Natural killer cell treated with Interleukin-12 subunit alpha and Interleukin-12 subunit beta and Interleukin-15 and Interleukin-18, amount 100 ng/mL, for 72 hours (primary cell): ENCODE measurements at places on chromosomes 7 and 10. TPM values are rescaled to one million over a fixed set of nuclear protein-coding genes. Genes with fewer than 3 reads are reported as not detected.

Gene GDF2
- not detected for total RNA-seq

Gene CHST3
- not detected for total RNA-seq

Gene CDNF
- total RNA-seq = 1.0 TPM

Gene HMX3
- total RNA-seq = not detected

Gene HMX2
- total RNA-seq = not detected

Gene TDRD1
- 0.24 TPM for total RNA-seq

Gene PTER
- 18.5 TPM for total RNA-seq

Gene PNLIPRP1
- not detected for total RNA-seq

Gene TAX1BP1
- total RNA-seq = 90.6 TPM

Gene CYP26C1
- total RNA-seq = not detected

Gene ENTPD1
- total RNA-seq = 111 TPM

Gene AKR1C4
- not detected for total RNA-seq

Gene BTBD16
- total RNA-seq = not detected

Gene SLC26A3
- not detected for total RNA-seq

- no peak for DNase-seq
Measured at GRCh38 chr7:48466713-48467112, 295.5 kb downstream of the ABCA13 start.

GRCh38 chr7:86951895-86952294 lies 107.6 kb downstream of the ELAPOR2 start:
- DNase-seq = no peak

GRCh38 chr10:102581981-102582580 lies 62.2 kb upstream of the TRIM8 start:
- no peak for DNase-seq

DNA sequence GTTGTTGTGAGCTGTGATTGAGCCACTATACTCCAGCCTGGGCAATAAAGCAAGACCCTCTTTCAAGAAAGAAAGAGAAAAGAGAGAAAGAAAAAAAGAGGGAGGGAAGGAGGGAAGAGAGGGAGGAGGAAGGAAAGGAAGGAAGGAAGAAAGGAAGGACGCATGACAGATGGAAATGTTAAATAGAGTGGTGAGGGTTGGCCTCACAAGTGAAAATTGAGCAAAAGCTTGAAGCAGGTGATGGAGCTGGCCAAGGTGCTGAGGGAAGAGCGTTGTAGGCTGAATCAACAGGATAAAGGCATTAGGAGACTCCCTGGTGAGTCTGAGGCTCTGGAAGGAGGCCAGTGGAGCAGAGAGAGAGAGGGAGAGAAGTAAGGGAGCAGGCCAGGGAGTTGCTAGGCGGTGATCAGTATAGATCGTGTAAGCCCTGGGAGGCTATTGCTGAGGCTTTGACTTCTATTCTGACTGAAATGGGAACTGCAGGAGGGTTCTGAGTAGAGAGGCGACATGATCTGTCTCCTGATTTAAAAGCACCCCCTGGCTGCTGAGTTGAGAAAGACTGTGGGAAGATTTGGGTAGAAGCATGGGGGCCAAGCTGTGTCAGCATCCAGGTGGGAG lies 26.5 kb upstream of the TMEM248 start:
- DNase-seq = no peak

DNA sequence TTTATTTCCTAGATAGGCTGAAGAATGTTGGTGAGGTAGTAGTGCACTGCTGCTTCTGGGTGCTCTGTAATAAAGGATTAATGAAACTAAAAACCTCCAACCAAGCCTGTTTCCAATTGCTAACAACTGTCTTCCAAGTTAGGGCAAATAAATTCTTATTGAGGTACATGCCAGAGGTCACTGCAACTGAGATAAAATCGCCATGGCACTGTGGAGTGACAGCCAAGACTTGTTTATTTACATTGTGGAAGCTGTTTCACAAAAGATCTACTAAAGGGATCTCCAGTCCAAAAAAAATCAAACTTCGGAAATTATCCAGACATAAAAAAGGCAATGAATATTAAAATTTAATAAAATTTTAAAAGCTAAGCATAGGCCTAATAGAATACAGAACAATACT lies 65.2 kb downstream of the HYCC1 start:
- no peak for DNase-seq

- DNase-seq = no peak
Measured at GRCh38 chr10:63627396-63627795, 106.2 kb downstream of the REEP3 start.

DNA sequence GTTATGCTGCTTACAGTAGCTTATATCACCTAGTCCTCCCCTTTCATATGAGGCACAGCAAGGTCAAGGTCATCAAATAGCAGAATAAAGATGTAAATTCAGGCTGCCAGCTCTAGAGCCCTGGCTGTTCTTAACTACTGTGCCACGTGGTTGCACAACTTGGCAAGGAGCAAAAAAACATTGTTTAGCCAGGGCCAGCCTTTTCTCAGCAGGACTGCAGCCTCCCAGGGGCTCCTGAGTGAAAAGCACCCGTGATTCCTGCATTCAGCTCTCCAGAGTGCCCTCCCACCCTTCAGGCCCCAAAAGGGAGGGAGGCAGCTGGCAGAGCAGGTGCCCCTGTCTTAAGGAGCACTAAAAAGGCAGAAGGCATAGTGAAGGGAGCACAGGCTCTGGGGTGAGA lies 31.8 kb upstream of the TM9SF3 start:
- no peak for DNase-seq

- DNase-seq = no peak
Measured at GRCh38 chr7:98418636-98419315, 17.9 kb upstream of the BAIAP2L1 start.

- no peak for DNase-seq
Measured at GRCh38 chr7:134931487-134931886, 54.8 kb upstream of the AGBL3 start.

DNA sequence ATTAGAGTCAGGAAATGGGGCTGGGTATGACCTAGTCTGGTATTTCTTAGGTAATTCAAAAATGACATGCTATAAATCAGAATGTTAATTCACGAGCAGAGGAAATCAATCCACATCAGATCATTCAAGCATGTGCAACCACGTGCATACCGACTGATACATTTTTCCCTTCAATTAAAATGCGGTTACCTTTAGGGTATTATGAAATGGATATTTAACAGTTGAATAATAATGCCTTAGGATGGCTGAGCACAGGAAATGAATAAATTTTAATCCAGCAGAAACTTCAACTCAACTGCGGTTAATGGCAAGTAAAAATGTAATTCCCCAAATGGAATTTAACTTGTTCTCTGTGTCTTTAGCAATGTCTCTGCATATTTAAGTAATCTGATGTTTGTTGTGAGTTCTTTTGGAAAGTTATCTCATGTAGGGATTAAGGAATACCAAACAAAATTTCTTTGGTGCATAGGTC lies 9.2 kb downstream of the CPA2 start:
- no peak for DNase-seq

DNA sequence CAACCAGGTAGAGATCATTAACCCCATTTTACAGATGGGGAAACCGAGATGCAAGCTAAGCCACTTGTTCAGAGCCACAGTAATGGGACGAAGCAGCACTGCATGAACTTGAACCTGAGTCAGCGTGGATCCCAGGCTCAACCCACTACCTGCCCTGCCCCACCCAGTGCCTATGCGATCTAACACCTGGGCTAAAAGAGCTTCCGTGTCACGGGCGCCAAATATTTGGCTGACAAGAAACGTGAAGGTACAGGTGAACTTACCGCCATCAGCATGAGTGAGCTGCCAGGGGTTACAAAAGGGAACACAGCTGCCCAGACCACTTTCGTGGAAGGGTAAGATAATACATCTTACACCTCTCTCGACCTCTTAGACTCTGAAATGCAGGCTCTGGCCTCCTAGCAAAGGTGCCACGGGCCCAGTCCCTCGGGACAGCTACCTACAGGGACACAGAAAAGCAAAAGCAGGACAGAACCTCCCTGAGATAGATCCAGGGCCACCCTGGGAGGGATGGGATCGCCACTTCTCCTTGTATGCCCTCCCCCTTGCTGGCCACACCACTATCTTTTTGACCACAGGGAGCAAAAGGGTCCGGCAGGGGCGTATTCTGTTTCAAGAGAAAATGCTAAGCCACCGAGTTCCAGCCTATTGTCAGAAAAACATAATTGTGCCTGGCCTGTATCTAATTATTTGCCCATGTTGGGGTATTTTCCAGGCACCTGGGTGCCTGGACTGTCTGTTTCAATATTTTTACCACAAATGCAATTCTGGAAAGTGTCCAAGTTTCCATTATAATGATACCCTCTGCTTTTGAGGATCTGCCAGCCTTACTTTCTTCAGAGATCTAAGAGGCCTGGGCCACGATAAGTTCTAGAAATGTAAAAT lies 6.4 kb downstream of the CHST15 start:
- DNase-seq = no peak

DNA sequence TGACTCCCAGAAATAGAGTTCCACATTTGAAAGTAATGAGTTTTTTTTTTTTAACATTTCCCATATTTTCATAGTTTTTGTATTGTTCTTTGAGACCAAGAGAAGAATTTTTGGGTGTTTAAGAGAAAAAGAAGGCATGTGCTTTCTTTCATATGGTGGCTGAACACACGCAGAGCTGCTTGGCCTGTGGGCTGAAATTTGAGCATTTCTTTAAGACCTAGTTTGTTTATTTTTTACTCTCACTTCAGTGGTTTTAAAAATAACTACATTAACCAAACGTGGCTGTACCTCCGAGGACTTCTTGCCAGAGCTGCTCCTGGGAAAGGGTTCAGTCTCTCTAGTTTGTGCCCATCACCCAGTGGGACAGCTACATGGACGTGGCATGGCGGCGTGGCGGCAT lies 58.3 kb downstream of the INPP5A start:
- DNase-seq = no peak

- no peak for DNase-seq
Measured at GRCh38 chr10:126640401-126640800, 30.1 kb downstream of the C10orf90 start.

GRCh38 chr10:58747687-58748086 lies 235.0 kb downstream of the BICC1 start:
- no peak for DNase-seq

DNA sequence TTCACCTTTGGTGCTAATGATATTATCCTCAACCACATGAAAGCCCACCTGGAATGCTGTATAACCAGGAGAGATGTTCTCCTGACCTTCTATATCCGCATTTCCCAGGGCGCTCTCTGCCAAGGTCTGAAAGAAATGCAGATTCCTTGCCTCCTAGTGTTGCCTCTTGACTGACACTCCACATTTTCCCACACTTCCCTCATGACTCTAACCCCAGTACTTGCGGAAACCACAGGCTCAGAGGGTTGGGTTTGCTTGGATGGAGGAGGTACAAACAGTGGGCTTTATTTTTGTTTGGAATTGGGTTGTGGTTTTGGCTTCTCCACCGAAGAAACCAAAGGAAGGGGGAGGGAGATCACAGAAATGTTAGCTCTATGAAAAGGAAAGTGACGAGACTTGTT lies 222.9 kb upstream of the CELF2 start:
- DNase-seq = no peak

- no peak for DNase-seq
Measured at GRCh38 chr7:138308136-138308535, 151.9 kb upstream of the TRIM24 start.

DNA sequence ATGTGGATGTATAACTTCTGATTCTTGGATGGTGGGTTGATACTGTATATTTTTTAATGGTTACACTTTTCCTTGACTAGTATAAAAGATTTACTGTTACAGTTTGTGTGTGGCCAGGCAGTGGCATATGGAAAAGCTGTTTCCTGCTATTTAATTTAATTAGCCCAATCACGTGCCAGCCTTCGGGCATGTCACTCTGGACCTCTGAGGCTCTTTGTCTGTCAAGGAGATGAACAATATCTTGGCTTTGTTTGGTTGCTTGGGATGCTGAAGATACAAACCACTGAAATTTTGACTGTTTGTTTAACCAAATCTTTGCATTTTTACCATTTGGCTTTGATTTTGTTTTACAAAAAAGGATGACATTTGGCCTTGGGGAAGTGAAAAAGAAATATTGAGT lies 185.0 kb downstream of the HDAC9 start:
- DNase-seq = no peak

DNA sequence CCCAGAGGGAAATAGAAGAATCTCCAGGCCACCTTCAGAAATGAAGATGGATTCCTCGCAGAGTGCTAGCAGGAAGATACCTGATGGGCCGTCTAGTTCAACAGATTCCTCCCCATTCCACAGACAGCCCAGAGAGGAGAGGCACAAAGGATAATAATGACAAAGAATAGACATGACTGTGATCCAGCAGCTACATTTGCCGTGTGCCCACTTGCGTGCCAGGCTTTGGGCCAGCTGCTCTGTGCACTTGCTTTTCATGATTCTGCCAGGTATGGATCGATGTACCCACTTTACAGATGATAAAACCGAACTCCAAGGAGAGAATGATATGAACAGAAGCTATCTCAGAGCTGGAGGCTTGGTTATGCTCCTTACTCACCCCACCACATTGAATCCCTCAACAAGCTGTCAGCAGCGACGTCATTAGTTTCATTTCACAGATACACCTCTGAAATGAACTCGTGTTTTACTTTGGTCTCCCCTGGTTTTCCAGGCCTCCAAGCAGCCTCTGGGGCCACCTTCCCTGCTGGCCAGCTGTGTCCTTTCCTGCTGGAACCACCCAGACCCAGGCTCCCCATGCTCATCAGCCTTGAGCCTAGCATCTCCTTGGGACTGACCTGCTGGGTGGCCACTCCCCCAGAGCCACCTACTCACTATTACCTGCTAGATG lies 11.9 kb upstream of the WDFY4 start:
- no peak for DNase-seq

GRCh38 chr7:118762451-118762850 lies 537.9 kb downstream of the ANKRD7 start:
- no peak for DNase-seq

GRCh38 chr10:84198206-84198915 lies 4.0 kb downstream of the CDHR1 start:
- DNase-seq = peak; percentile 2

- no peak for DNase-seq
Measured at GRCh38 chr7:148939128-148939755, 55.2 kb upstream of the EZH2 start.

DNA sequence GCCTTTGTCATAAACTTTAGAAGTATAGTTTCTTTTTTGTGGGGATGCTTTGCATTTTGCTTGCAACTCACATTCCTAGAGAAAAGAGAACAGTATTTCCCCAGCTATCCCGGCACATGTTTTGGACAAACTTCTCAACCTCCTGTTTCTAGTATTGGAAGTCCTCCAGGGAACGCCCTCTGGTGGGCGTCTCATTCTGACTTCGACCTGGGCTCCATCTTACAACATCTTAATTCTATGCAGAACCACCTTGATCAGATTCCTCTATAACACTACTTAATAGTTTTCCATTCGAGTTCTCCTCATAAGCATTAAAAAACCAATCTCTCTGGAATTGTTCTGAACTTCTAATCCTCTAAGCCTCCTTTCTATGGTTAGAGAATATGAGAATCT lies 139.5 kb upstream of the FZD8 start:
- no peak for DNase-seq

GRCh38 chr7:96321031-96321657 lies 754 bp downstream of the SLC25A13 start:
- peak; percentile 81 for DNase-seq

DNA sequence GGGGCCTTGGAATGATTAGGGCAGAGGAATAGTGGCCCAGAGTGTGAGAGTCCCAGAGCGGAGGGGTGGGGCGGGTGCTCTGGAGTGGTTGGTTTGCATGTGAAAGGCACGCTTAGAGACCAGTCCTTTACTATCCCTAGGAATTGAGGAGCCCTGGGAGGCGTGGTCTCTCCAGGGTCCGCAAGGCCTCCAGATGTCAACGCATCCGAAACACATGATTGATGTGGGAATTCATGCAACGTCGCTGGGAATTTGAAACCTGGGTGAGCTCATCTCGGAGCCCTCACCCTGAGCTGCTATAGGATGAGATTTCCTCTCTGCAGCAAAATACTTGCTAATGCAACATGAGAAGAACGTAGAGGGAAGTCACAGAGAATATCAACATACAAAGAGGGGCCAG lies 51.2 kb downstream of the NPTX2 start:
- DNase-seq = no peak
